ENCODE measurements at places on chromosomes 1 and 21. TPM values are rescaled to one million over a fixed set of nuclear protein-coding genes. Genes with fewer than 3 reads are reported as not detected.

DNA sequence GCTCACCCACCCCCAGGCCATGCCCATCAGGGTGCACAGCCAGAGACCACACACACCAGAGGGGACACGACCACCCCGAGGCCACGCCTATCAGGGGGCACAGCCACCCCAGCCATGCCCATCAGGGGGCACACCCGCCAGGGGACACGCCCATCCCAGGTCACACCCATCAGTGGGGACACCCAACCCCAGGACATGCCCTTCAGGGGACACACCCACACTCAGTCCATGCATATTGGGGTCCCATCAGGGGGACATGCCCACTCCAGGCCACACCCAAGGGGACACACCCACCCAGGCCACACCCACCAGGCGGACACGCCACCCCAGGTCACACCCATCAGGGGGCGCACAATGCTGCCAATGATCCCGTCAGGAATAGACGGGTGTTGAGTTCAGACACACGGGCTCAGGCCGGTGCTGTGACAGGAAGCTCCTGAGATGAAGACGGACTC is 20.7 kb downstream of the MCM3AP start:
- H3K27ac ChIP-seq: no peak overlapping the region
- H3K4me3 ChIP-seq: no peak overlapping the region
- DNase-seq: no peak
- H3K4me1 ChIP-seq: no peaks in the 10 kb centered on the region
- no peaks in the 10 kb centered on the region for H3K27me3 ChIP-seq
- peaks cover 51% of the 10 kb centered on the region for H3K36me3 ChIP-seq

GRCh38 chr1:43366179-43366578 is 1.6 kb downstream of the ELOVL1 start:
- peak overlapping the region; percentile 90 for H3K27ac ChIP-seq
- H3K27me3 ChIP-seq: no peaks in the 10 kb centered on the region
- no peak for DNase-seq
- peak overlapping the region; percentile 100 for H3K4me3 ChIP-seq
- peaks cover 42% of the 10 kb centered on the region for H3K4me1 ChIP-seq
- H3K36me3 ChIP-seq: peaks cover 53% of the 10 kb centered on the region

DNA sequence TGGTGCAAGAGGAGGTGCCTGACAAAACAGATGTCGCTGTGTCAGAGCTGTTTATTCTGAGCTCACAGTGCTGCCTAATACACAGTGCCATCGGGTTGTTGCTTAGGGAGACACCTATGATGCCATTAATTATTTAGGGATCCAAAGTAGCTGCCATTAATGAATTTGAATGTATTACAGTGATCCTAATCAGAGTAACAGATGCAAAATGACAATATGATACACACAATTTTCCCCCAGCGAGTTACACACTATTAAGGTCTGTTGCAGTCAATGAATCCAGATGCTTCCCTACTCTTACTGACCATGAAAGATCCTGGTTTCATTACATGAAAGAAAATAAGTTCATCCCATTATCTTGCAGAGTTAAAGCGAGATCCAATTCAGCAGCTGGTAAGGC is 91.3 kb downstream of the RWDD3 start:
- no peaks in the 10 kb centered on the region for H3K36me3 ChIP-seq
- no peaks in the 10 kb centered on the region for H3K27me3 ChIP-seq
- H3K27ac ChIP-seq: no peak overlapping the region

The OR10J1 gene
- not detected for total RNA-seq

The CDK11B gene
- 40.4 TPM for total RNA-seq

GRCh38 chr1:66438062-66438461 is 95.9 kb upstream of the SGIP1 start:
- H3K27ac ChIP-seq: no peak overlapping the region
- peaks cover 33% of the 10 kb centered on the region for H3K4me1 ChIP-seq
- H3K27me3 ChIP-seq: no peaks in the 10 kb centered on the region
- H3K4me3 ChIP-seq: no peak overlapping the region
- no peaks in the 10 kb centered on the region for H3K36me3 ChIP-seq
- DNase-seq: peak; percentile 50

DNA sequence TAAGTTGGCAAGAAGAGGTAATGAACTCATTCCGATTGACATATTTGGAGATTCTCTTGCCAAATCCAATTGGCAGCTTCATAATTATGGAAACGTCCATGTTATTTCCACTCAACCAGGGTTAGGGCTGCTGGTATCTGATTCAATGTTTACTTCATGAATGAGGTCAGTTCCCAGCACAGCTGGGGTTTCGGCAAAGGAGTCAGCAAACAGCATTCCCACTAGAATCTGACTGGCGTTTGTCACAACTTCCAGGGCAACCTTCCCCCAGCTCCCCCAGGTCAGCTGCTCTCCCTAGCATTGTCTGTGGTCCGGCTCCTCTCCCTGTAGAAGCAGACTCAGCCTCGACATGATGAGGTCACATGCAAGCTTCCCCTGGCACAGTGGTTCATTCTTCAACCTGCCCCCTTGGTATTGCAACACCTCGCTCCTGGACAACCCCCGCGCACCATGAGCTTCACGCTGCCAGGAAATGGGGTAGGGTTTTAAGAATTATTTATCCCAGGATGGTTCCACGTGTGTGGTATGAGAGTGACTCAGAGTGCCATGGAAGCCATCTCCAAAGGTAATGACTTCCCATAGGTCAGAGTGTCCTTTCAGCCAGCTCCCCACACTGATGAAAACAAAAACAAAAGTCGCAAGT is 100.7 kb upstream of the SLC25A33 start:
- no peak for DNase-seq
- H3K4me1 ChIP-seq: no peaks in the 10 kb centered on the region
- no peak overlapping the region for H3K4me3 ChIP-seq
- peaks cover 35% of the 10 kb centered on the region for H3K27me3 ChIP-seq

- H3K27ac ChIP-seq: peak overlapping the region; percentile 86
- H3K27me3 ChIP-seq: peaks cover 35% of the 10 kb centered on the region
- H3K4me3 ChIP-seq: peak overlapping the region; percentile 93
- peak; percentile 82 for DNase-seq
- H3K4me1 ChIP-seq: peaks cover 65% of the 10 kb centered on the region
Observed at GRCh38 chr1:23558140-23558871, 995 bp downstream of the ID3 start.

DNA sequence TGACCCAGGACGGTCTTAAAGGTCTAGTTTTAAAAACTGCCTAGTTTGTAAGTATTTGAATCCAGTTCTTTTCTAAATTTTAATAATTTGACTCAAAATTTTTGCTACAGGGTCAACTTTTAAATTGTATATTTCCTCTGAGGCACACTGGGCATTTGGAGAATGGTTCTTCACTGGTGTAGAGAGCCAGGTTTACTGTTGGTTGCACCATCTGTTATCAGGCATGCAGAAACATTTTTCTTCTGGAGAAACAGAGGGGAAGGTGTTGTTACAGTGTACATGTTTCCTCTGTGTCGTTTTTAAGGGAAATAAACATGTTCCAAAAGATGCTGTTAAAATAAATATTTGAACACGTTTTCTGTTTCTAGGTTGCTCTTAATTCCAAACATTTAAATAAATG is 39.0 kb upstream of the RWDD3 start:
- H3K4me1 ChIP-seq: no peaks in the 10 kb centered on the region
- H3K27me3 ChIP-seq: peaks cover 1% of the 10 kb centered on the region
- no peak for DNase-seq
- no peak overlapping the region for H3K4me3 ChIP-seq

- H3K27ac ChIP-seq: no peak overlapping the region
- no peaks in the 10 kb centered on the region for H3K4me1 ChIP-seq
- H3K36me3 ChIP-seq: no peaks in the 10 kb centered on the region
- no peak overlapping the region for H3K4me3 ChIP-seq
Observed at GRCh38 chr21:39803393-39803792, 58.4 kb downstream of the IGSF5 start.

DNA sequence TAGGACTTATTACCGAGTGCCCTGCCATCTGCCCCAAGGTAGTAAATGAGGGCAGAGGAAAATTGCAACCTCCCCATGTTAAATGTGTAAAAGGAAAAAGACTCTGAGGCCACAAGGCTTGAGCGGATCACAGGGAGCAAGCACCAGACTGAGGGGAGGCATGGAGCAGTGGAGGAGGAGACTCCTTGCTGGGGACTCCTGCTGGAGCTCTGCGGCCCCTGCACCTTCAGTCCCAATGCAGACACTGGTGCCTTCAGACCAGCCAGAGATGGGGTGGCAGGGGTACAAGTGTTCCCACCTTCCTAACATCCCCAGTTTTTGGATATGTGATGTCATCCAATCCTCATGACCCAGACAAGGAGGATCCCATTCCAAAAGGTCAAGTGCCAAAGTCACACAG is 128.4 kb upstream of the NGF start:
- H3K36me3 ChIP-seq: no peaks in the 10 kb centered on the region
- H3K4me3 ChIP-seq: no peak overlapping the region
- H3K4me1 ChIP-seq: no peaks in the 10 kb centered on the region
- DNase-seq: no peak
- H3K27ac ChIP-seq: no peak overlapping the region

Data from activated CD4-positive, alpha-beta T cell treated with anti-CD3 and anti-CD28 coated beads, Interleukin-2, amount 10 ng/mL, durations not matched to agents 24 days and 14 days (primary cell).